ENCODE measurements at places on chromosomes 7 and 10.

- peak; percentile 98 for ATAC-seq
Measured at GRCh38 chr7:115230882-115231571, 309.1 kb downstream of the MDFIC start.

- no peak for ATAC-seq
Measured at GRCh38 chr7:66500087-66500486, 128.6 kb upstream of the KCTD7 start.

DNA sequence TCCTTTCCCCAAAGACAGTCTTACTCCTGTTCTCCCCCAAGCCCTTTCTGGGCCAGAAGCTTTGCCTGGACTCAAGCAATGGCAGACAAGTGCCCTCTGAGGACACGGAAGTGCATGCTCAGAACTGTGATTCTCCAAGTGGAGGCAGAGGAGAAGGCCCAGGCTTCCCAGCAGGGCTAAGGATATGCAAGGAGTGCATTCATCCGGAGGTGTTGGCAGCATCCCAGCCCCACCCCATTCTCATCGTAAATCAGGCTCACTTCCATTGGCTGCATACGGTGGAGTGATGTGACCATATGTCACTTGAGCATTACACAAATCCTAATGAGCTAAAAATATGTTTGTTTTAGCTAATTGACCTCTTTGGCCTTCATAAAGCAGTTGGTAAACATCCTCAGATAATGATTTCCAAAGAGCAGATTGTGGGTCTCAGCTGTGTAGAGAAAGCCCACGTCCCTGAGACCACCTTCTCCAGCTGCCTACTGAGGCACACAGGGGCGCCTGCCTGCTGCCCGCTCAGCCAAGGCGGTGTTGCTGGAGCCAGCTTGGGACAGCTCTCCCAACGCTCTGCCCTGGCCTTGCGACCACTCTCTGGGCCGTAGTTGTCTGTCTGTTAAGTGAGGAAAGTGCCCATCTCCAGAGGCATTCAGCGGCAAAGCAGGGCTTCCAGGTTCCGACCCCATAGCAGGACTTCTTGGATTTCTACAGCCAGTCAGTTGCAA lies 1.4 kb upstream of the RBP3 start:
- no peak for ATAC-seq

GRCh38 chr7:122520971-122521555 lies 177.9 kb downstream of the RNF133 start:
- no peak for ATAC-seq

GRCh38 chr10:101263150-101263752 lies 34.0 kb upstream of the LBX1 start:
- ATAC-seq: no peak

GRCh38 chr7:98399462-98399861 lies 1.4 kb downstream of the BAIAP2L1 start:
- ATAC-seq: no peak

DNA sequence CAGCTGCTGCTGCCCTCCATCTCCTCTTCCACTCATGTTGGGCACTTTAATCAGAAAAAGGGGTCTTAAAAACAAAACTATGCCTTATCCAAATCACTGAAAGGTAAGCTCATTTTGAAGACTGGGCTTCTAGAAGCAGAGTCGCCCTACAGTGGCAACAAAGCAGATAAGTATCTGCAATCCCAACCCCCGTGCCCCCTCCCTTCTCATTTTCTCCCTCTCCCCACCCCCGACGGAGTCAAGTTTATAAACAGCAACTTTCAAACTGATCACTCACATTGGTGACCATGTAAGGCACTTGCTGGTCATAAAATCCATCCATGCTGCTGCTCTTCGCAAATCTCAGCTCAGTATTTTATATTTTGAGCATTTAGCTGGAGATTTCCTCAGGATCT lies 738 bp downstream of the ETV1 start:
- ATAC-seq: no peak

- no peak for ATAC-seq
Measured at GRCh38 chr10:19815731-19816410, 361 bp upstream of the PLXDC2 start.

DNA sequence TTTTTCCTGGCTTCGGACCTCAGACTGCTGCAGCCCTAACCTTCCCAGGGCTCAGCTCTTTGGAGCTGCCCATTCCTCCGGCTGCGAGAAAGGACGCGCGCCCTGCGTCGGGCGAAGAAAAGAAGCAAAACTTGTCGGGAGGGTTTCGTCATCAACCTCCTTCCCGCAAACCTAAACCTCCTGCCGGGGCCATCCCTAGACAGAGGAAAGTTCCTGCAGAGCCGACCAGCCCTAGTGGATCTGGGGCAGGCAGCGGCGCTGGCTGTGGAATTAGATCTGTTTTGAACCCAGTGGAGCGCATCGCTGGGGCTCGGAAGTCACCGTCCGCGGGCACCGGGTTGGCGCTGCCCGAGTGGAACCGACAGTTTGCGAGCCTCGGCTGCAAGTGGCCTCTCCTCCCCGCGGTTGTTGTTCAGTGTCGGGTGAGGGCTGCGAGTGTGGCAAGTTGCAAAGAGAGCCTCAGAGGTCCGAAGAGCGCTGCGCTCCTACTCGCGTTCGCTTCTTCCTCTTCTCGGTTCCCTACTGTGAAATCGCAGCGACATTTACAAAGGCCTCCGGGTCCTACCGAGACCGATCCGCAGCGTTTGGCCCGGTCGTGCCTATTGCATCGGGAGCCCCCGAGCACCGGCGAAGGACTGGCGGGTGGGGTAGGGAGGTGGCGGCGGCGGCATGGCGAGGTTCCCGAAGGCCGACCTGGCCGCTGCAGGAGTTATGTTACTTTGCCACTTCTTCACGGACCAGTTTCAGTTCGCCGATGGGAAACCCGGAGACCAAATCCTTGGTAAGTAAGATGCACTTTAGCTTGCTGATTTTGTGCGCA lies at the start of gene PLXDC2:
Gene PLXDC2 (plus strand): TSS at position 22 of the 820 bp plus-strand sequence.
- no peak for ATAC-seq

DNA sequence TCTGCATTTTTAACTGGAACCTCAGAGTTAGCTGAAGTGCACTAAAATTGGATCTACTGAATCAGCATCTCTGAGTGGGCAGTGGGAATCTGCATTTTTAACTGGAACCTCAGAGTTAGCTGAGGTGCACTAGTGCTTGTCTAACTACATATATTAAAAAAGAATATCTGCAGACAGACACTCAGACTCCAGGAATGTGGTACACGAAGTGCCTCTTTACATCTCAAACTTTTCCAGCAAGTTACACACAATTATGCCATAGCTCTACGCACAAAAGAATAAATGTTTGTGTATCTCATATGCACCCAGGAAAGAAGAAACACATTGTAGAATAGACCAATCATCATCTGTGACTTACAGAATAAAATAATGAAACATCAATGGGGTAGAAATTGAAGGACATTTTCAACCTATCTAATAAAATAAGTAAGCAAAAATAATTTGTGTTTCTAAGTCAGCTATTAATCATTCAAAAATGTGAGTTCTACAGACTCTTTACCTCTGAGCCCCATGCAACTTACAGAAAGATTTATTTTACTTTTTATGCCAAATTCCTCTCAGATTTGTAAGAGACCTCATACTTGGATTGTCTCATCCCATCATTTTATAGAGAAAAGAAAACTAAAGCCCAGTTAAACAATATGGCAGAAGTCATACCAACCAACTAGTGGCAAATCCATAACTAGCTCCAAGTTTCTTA lies 28.3 kb downstream of the PPP1R3A start:
- ATAC-seq: no peak

GRCh38 chr10:3180355-3181025 lies 7.9 kb upstream of the PITRM1 start:
- no peak for ATAC-seq

GRCh38 chr10:130301021-130301892 lies 165.1 kb downstream of the GLRX3 start:
- ATAC-seq: peak; percentile 75

Measured in activated CD4-positive, CD25-positive, alpha-beta regulatory T cell treated with anti-CD3 and anti-CD28 coated beads, Interleukin-2, amount 50 U/mL, for 24 hours (primary cell).